Uterus (tissue), 4 donors: ENCODE measurements at places on chromosomes 5 and 9. TPM values are rescaled to one million over a fixed set of nuclear protein-coding genes. Genes with fewer than 3 reads are reported as not detected.

DNA sequence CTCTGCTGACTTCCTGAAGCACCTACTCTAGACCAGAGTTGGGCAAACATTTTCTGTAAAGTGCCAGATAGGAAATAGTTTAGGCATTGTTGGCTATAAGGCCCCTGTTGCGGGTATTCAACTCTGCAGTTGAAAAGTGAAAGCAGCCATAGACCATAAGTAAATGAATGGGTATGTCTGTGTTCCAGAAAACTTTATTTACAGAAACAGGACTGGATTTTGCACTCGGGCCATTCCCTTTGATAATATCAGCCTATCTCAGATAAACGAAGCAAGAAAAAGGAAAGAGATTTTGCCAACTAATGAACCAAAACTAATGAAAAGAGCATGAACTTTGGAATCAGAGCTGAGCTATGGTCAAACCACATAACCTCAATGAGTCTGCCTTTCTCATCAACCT is 184.4 kb downstream of the SAXO1 start:
- H3K27me3 ChIP-seq: no peaks in the 10 kb centered on the region
- H3K4me1 ChIP-seq: no peaks in the 10 kb centered on the region

- no peak for DNase-seq
- no peaks in the 10 kb centered on the region for H3K27me3 ChIP-seq
- H3K36me3 ChIP-seq: no peaks in the 10 kb centered on the region
These were observed 18.6 kb downstream of the JAKMIP2 start for GRCh38 chr5:147763791-147764525.

GRCh38 chr5:2886531-2886930 is 135.1 kb upstream of the IRX2 start:
- H3K4me1 ChIP-seq: no peaks in the 10 kb centered on the region
- H3K4me3 ChIP-seq: no peak overlapping the region
- H3K36me3 ChIP-seq: no peaks in the 10 kb centered on the region
- DNase-seq: no peak
- H3K27ac ChIP-seq: no peak overlapping the region

SHOC1 gene
- 0.28 TPM for total RNA-seq
